ENCODE measurements at places on chromosomes 13 and 19.

DNA sequence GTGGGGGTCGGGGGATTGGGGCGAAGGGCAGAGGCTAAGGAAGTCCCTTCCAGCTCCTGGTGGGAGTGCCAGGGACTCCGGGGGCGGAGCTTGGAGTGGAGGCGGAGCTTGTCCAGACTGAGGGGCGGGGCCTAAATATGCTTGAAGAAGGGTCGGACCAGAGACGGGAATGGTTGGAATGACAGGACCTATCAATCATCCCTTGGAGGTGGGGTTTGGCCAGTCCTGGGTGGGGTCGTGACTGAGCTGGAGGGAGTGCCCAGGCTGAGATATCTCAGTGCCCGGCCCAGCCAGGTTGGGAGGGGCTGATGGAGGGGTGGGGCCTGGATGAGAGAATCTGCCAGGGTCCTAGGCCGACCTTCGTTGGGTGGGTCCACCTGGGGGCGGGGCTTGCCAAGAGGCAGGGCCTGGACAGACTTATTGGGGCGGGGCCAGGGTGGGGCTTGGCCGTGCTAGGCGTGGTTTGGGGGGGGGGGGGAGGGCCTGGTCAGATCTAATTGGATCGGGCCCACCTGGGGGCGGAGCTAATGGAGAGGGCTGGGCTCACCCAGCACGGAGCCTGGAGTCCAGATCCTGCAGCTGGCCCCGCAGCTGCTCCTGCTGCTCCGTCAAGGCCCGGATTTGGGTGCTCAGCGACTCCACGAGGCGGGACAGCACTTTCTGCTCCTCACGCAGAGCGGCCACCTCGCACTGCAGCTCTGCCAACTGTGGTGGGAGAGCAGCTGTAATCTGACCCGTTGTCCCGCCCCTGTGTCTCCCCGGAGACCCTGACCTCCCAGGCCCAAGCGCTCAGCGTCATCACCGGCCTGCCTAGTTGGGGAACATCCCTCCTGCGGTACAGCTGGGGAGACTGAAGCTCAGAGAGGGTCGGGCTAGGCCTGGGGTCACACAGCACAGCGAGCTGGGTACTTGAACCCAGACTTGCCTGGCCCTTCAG lies 2.6 kb upstream of the WIZ start:
- DNase-seq = peak; percentile 61

- no peak for DNase-seq
Measured at GRCh38 chr13:31846961-31847752, 107.8 kb downstream of the RXFP2 start.

- DNase-seq = no peak
Measured at GRCh38 chr13:99261059-99261458, 2.9 kb upstream of the GPR18 start.

GRCh38 chr19:56566904-56567273 lies 379 bp upstream of the ZNF470 start:
- DNase-seq = peak; percentile 13

- no peak for DNase-seq
Measured at GRCh38 chr13:59658738-59659330, 504.9 kb downstream of the DIAPH3 start.

DNA sequence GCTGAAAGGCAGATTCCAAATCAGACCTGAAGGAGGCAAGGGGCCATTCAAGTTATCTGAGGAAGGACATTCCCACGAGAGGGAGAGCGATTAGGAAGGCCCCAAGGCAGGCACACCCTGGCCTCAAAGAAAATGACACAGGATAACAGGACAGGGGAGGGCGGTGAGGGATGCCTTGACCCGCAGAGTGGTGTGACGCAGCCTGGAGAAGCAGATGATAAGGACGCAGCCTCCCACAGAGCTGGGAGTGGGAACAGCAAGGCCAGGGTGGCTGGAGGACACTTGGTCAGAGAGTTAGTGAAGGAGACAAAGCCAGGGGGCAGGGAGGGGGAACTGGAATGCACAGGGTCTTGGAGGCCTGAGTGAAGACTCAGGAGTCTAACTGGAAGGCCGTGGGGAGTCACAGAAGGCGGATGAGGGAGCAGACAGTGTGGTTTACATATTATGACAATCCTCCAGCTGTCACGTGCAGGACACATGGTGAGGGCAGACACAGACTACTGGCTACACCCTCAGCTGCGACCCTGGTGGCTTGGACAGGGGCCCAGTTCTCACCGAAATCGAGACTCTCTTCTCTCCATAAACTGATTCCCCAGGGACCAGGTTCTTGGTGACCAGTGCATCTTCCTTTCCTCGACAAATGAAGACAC lies 5.8 kb upstream of the DYRK1B start:
- DNase-seq = no peak

- no peak for DNase-seq
Measured at GRCh38 chr19:30880151-30880550, 469.1 kb downstream of the TSHZ3 start.

- DNase-seq = no peak
Measured at GRCh38 chr19:1857648-1858326, 5.6 kb downstream of the KLF16 start.

DNA sequence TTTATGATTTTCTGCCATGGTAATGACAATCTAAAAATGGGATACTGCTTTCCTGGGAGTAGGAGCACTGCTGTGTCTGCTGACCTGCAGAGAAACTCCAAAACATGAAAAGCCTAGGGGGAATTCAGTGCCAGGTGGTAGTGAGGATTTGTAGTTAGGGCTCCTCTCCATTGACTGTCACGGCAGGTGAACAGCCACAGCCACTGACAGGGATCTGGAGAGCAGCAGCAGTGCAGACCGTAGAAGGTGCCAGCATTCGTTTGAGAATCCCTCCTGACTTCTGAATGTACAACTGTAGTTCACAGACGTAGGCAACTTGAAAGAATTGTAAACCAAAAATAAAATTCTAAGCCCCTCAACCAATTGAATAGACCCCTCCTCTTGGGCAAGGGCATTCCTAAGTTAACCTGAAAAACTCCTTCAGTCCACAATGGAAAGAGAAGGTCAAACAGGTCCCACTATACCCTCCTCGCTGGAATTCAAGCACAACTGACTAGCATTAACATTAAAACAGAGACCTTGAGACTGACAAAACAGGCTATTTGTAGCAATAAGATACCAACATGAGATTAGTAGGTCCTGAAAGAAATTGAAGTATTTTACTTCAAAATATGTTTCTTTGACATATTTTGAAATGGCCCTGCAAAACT lies 1328.8 kb downstream of the OLFM4 start:
- no peak for DNase-seq

DNA sequence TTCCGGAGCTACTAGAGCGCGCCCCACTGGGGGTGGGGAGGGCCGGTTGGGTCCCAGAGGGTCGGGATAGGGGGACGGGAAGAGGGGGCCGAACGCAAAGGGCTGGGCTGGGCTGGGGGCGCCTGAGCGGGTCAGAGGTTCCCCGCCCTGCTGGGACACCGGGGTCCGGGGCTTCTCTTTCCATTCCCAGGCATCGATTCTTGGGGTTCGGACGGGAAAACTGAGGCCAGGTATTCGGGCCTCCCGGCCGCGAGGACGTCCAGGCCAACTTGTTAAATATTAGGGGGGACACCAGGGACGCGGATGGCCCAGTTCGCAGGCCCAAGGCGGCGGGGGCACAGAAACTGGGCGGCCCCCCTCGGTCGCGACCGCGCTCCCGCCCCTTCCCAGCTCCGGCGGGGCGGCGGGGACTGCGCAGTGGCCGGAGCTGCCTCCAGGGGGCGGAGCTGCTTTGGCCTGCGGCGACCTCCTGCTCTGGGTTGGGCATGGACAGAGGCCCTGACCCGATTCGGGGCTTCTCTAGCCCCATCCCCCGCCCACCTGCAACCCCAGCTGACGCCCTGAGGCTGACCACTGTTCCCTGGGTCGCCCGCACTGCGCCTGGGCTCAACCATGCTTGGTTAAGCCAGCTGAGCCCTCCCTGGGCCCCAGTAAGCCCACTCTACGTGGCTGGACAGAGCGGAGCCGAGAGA lies 1.2 kb upstream of the KLF16 start:
- DNase-seq = no peak

- no peak for DNase-seq
Measured at GRCh38 chr19:33921165-33921564, 124.5 kb downstream of the KCTD15 start.

DNA sequence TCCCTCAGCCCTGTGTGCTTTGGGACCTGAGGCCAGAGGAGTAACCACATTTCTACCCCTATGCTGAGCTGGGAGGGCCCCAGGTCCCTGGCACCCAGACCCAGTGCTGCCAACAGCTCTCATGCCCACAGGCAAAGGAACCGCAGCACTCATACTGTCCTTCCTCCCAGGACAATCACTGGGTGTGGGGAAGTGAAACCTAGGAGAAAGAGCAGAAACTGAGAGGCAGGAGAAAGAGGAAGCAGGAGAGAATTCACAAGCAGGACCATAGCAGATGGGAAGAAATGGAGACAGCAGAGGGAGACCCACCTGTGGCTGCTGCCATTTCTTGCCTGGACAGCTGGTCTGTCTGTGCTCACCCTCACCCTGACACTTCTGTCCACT lies 18.9 kb downstream of the CCDC97 start:
- no peak for DNase-seq

DNA sequence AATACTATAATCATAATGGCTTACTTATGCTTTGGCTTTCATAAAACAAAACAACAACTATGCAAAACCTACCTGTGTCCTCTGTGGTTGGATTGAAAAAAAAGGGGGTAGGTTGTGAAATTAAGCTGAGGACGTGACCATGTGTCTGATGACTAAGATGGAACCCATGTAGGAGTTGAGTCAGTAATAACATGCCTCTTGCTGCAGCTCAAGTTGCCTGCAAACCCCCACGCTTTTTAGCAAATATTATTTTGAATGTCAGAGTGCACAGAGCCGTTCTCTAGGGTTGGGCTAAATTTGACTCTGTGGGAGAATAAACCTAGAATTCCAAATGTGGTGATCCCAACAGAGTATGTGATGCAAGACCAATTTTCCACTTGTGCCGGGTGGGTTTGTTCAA lies 209.3 kb downstream of the KCNRG start:
- no peak for DNase-seq

DNA sequence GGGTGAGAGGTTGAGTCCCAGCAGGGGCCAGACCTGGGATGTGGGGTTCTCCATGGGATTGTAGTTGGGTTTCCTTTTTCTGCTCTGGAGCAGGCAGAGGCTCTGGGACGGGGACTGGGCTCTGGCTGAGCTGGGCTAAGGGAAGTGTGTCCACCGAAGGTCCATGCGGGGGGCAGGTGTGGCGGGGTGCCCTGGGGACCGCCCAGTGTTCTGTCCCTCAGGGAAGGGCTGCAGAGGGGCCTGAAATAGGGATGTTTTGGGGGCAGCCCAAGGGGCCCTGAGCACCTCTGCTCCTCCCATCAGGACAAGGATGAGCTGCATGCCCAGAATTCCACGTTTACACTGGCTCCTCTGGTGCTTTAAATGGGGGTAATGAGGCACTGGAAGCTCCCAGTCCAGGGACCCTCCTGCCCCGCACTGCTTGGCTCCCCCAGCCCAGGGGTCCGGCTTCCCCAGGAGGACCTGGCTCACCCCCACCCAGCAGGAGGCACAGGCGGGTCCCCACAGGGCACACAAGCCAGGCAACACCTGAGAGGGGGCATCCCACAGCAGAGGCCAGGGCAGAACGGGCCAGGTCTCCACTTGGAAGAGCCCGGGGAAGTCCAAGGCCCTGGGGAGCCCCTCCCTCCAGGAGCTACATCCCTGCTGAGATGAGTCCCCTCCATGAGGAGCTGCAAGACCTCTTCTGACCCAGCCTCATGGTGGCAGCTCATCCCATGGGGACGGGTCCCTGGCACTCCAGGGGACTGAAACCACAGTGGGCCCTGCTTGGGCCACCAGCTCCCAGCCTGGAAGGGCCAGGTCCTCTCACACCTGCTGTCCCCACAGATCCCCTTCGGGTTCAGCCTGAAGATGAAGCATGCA lies 14.7 kb upstream of the ZNF14 start:
- DNase-seq = no peak

DNA sequence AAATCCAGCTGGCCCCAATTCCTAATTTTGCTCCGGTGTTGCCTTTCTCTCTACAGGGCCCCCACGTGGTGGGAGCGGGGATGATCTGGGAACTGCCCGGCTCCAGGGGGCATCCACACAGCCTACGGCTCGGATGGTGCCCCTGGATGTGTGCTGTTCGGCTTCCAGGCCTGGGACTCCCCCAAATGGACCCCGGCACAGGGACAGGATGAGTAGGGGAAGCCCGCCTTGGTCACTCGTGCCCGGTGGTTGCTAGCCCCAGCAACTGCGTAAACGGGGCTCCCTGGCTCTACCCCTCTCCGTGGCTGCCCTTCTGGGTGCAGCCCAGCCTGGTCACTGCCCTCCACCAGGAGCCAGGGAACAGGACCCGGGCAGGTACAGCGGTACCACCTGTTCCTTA lies 111.5 kb downstream of the TEX26 start:
- DNase-seq = no peak

DNA sequence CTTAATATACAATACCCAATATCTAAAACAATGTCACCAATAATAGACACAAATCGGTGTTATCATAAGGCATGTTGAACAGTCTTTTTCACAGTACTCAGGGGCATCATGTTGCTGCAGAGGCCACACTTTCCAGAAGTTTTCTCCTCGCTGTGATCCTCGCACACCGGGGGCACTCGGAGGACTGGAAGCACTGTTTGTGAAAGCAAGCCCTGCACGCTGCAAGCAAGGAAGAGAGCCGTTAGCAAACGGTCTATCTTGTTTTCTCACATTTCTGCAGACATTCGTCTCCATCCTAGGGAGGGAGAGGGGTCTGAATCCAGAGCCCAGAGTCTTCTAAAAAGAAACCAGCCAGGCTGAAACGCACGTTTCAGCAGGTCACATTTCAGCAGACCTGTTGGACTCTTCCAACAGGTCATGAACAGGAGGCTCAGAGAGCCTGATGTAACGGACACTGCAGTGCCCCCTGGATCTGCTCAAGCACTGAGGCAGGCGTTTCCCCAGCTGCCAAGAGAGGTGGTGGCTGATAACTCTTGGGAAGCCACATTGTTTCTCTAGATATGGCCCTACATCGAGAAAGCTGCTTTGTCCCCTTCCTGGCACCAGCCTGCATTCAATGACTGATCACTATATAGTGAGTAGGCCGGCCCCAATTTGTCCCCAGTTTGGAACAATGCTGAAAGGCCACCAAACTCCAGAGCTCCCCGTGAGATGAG lies 43.6 kb downstream of the RUBCNL start:
- no peak for DNase-seq

DNA sequence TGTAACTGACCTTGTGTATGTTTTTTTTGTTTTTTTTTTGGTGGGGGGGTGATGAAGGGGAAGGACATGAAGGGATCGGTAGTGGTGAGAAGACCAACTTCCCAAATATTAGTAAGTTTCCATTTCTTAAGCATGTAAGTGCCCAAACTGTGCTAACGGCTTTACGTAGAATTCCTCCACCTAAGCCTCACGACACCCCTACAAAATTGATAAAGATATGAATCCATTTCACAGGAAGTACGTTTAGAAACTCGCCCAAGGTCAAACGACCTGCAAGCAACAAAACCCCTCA lies 649 bp downstream of the UQCRFS1 start:
- DNase-seq = no peak

DNA sequence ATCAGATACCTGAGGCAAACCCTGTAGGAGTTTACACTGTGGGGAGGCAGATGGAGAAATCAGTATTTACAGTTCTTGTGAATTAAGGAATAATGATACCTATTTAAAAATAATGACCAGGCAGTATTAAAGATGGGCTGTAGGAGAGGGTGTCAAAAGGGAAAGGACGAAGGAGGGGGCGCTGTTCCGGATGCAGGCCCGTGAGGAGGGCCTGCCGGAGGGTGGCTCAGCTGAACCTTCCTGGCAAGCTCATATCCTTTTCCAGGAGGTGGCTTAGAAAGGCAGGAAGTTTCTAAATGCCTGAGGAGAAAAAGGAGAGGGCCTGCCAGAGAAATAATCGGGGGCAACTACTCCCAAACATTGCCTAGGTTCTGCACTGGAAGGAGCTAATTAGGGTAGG lies 46.6 kb downstream of the MBNL2 start:
- DNase-seq = no peak

GRCh38 chr13:113365971-113366588 lies 2.1 kb upstream of the GRTP1 start:
- DNase-seq = no peak

All from DMS 273 treated with DMSO at 0.1 percent for 48 hours (cell line).